Stimulated activated CD8-positive, alpha-beta memory T cell treated with anti-CD3 and anti-CD28 coated beads, Interleukin-4, amount 100 ng/mL, for 1 hour (primary cell): ENCODE measurements at places on chromosomes 1 and 21.

- no peak for DNase-seq
Measured at GRCh38 chr1:2477791-2478499, 1.9 kb downstream of the PLCH2 start.

DNA sequence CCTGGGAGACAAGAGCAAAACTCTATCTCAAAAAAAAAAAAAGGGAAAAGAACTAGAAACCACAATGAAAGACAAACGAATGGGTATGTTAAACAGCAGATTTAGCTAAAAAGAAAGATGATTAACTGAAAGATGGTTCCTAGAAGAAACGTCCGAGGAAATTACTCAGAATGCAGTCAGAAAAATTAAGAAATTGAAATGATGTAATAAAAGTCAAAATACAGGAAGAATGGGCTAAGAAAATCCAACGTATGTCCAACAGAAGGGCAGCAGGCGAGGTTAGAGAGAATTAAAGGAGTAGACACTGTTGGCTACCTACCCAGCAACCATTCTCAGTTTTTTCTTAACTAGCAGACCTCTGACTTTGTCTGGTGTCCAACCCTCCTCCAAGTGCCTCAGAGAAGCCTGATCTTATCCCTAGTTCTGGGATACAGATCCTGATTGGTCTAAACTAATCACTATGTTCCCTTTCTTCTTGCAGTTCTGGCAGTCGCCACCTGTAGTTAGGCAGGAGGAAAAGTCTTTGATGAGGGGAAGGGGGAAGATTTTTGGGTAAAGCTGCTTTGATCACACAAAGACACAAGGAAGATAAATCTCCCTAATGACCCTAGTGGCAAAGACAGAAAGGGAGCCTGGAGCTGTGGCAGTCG, 25.7 kb downstream of the GPR161 start:
- no peak for DNase-seq

GRCh38 chr1:189349607-189350006, 1128.1 kb downstream of the BRINP3 start:
- no peak for DNase-seq

GRCh38 chr21:37045556-37045955, 27.3 kb downstream of the PIGP start:
- DNase-seq = no peak

- no peak for DNase-seq
Measured at GRCh38 chr1:53685272-53686051, 53.5 kb downstream of the GLIS1 start.

DNA sequence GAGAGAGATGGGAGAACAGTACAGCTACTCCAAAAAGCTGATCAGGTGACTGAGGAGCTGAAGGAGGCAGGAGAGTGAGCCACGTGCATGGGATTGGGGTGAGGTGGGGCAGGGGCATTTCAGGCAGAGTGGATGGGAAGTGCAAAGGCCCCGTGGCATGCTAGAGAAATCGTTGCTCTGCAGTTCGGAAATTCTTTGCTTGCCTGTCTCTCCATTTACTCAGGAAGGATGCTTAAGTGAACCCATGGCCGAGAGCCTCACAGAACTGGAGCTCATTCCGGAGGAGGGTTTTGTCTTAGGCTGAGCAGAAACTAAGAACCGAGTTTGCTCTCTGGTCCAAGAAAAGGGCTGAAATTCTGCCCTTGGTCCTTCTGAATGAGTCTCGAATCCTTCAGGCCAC, 139.8 kb upstream of the TMEM51 start:
- no peak for DNase-seq

- no peak for DNase-seq
Measured at GRCh38 chr1:22579541-22580155, 16.4 kb downstream of the EPHA8 start.

GRCh38 chr1:15178571-15179484, 25.3 kb downstream of the TMEM51 start:
- DNase-seq = no peak

- no peak for DNase-seq
Measured at GRCh38 chr1:116408803-116409720, 36.0 kb downstream of the ATP1A1 start.

GRCh38 chr21:31961027-31961426, 88.2 kb downstream of the HUNK start:
- no peak for DNase-seq
